ENCODE measurements at places on chromosomes 7 and 10.

DNA sequence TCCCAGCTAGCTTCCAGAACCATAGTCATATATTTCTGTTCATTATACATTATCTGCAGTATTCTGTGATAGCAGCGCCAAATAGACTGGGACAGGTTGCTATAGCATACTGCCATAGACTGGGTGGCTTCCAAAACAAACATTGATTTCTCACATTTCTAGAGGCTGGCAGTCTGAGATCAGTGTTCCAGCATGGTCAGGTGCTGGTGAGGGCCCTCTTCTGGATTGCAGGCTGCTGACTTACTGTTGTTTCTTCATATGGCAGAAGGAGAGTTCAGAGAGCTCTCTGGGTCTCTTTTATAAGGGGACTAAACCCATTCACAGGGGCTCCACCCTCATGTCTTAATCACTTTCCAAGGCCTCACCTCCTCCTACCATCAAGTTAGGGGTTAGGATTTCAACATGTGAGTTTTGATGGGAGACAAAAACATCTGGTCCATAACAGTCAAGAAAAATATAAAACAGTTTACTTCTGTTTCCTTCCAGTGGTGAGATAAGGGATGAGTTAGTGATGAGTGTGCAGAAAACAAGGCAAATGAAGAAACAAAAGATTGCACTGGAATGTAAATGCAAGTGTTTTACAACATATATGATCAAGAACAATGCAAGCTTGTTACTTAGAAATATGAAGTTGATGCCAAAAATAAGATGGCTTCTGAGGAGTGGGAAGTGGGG, 399.0 kb upstream of the C7orf33 start:
- no peak for DNase-seq

- DNase-seq, result no peak
Observed at GRCh38 chr10:12471135-12471534, 121.8 kb downstream of the CAMK1D start.

GRCh38 chr10:10533437-10533836, 484.2 kb upstream of the CELF2 start:
- peak; percentile 61 for DNase-seq

DNA sequence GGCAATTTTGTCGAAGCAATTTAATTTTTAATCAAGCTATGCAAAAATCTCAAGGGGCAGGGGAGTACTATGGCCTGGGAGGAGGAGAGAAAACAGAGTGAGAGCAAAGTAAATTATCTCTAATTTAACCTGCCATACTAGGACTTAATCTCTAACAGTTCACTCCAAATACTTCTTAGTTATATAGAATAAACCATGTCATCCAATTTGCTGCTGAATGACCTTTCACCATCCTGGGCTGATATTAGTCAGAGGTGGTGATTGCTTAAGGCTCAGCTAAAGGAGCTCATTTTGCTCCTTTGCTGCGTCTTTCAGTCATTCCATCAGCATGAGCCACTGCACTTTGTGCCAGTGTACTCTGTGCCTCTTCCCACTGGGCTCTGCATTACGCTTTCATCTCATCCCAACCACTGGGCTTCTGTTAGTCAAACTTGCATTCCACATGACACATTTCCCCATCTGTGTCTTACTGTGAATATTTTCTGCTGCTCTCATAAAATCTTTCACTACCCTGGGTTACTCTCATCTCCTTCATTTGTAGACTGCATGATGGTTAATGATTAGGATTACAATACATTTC, 84.3 kb downstream of the CD36 start:
- peak; percentile 92 for DNase-seq

- no peak for DNase-seq
Observed at GRCh38 chr10:21039721-21040120, 142.6 kb upstream of the NEBL start.

GRCh38 chr10:123522702-123523312, 143.3 kb upstream of the GPR26 start:
- DNase-seq, result no peak

DNA sequence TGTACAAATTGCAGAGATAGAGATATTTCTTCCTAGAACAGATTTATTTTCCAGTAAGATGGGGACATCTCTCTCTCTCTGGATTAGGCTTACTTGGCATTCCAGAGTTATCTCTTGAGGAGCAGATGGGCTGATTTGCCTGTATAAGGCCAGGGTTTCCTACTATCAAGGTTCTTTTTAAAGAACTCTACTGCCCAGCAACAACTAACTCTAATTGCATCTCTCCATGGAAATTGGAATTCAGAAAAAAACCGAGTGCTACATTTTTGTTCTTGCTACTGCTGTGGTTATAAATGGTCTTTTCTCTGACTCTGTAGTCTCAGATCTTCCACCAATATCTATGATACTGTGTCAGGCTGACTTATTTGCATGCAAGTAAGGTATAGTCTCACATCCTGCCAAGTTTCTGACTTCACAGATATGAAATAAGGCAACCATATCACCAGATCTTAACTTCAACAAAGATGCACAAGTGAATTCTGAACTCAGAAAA, 161.1 kb downstream of the CRPPA start:
- DNase-seq, result no peak

GRCh38 chr7:87328281-87328680, 17.2 kb upstream of the CROT start:
- peak; percentile 39 for DNase-seq

DNA sequence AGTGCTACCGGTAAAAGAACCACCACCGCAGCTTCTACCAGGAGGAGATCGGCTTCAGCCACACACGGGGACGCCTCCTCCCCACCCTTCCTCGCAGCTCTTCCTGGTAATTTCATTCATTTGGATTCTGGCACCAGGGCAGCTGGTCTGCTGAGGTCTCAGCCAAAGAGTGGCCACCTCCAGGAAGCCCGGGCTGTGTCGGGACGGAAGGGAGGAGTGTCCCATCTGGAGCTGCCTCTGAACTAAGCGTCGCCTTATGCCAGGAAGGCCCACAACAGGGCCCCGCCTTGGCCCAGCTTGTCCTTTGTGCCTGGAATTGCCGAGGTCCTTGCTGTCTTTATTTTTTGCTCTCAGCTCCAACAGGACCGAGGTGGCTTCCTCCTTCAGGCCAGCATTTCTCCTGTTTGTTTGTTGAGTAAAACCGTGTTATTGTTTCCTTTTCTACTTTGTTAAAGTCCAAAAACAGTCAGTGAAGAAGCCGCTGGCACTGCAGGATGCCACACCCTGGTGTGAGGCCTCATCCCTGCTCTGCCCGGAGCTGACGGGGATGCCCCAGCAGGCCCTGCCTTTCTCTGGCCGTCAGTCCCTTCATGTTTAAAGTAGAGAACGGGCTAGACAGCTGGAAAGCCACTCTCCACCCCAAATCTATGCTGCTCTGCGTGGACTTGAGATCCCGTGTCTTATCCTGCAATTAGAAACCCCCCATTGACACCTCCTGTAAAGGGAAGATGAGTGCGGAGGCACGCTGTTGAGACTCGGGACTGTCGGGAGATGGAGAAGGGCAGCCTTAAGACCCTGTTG, 24.5 kb upstream of the TTYH3 start:
- DNase-seq, result no peak

DNA sequence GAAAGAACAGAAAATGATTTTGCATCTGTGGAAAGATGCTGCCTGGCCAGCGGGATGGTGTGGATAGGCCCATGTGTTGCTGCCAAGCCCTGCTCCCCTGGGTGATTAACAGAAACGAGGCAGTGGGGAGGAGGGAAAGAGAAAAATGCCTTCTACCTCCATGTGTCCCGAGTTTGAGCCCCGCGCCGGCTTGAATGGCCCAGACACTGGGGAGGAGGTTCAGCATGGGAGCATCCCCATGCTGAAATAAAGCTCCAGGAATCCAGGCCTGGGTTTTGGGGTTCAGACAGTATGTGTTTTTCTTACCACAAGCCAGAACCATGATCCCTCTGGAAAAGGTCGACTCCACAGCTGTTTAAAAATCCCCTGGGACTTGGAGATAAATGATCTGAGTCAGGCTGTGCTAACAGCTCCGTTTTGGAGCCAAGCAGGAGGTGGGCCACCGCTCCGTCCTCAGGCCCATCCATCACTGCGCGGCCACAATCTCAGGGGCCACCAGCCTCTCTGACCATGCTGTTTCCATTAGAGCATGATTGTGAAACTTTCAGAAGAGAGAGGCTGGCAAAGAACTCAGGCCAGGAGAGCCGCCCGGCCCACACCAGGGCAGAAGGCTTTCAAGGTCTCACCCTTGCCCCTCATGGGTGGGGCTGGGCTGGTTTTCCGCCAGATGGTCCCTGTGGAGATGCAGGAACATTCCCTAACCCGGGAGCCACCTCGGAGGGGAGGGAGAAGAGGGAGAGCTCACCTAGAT, 299.7 kb downstream of the ZEB1 start:
- DNase-seq, result peak; percentile 99

DNA sequence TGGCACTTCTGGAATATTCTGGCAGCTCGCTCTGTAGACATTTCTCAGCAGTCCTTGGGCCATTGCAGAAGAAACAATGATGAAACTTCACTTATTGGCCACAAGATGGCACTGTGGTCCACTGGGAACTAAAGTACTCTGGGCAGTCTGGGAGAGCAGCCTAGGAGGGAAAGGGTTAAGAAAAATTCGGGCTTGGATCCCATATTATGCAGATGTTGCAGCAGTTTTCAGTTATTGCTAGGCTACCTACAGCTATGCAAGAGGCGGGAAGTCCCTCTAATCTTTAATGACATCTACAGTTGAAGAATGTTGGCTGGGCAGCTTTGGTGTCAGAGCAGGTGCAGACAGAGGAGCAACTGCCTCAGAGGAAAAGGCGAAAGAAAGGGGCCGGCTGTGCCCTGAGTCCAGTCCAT, 201.7 kb upstream of the PRSS58 start:
- peak; percentile 97 for DNase-seq

Measured in myocyte (in vitro differentiated cells).